A172 (cell line): ENCODE measurements at places on chromosomes 7 and 10. TPM values are rescaled to one million over a fixed set of nuclear protein-coding genes. Genes with fewer than 3 reads are reported as not detected.
A peak's percentile ranks its signal among the peaks of the same experiment; 100 is the strongest.

GRCh38 chr10:32954545-32955298 lies 3.3 kb downstream of the ITGB1 start:
- DNase-seq: no peak

DNA sequence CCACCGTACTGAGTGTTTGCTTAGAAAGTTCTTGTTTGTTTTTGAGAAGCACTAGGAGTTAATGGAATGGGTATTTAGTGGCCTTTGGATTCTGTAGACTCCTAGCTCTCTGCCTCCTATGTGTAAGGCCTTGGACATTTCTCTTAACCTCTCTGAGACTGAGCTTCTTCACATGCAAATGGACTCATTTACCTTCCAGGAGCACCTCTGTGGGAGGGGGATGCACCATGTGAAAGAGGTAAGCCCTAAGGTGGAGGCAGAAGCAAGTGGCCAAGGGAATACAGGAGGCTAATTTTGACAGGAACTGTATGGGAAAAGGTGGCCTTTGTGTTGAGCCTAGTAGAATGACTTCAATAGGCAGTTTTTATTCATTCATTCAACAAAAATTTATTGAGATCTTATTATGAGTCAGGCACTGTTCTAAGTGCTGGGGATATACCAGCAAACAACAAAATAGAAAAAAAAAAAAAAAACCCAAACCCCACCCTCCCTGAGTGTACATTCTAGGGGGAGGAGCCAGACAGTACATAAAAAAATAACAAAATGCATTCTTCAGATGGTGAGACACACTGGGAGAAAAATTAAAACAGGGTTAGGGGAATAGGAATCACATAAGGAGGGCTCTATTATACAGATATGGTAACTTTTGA lies 9.2 kb upstream of the EPHA1 start:
- DNase-seq: no peak

DNA sequence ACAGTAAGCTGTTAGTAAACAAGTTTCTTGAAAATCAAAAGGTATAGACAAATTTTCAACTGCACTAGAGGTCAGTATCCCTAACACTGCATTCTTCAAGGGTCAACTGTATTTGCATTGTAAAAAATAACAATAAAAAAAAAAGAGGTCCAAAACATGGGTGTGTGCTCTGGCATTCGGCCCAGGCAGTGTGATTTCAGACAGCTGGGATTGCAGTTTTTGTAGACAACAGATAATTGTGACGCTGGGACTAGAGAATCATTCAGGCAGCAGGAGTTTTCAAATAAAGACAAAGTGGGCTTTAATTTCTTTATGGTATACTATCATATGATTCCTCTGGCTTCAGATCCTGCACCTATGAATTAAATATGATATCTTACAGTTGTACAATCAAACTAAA lies 543.2 kb upstream of the SEMA3D start:
- DNase-seq: no peak

The AGBL3 gene
- total RNA-seq: 0.07 and 1.9 TPM in 2 replicates

The LRRTM3 gene
- total RNA-seq: not detected in 2 replicates

DNA sequence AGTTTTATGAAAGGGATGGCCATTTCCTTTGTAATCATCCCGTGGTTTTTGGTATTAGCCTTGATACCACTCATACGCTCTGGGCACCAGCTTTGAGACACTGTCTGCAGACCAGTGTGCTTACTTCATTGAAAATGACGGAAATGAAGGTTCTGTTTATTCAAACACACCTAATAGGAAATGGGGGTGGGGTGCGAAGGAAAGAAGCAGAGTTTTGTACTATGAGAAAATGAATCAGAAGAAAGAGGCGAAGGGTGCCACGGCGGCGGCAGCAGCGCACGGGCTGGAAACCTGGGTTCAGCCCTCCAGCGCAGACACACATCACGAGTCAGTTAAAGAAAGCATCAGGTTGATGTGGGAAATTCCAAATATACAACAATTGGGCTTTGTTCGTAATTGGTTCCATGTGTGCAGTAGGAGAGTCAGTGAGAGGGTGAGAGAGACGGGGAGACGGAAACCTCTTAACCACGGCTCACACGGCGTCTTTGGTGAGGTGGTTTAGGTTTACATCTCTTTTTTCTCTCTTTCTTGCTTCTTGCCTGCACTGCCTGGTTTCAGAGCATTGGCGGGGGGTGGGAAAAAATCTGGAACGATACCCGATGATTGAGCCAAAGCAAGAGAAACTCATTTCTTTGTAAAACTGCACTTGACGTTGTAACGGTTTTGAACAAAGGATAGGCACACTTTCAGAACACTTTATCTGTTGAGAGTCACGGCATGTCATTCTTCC lies 321.2 kb downstream of the FRMD4A start:
- DNase-seq: peak; percentile 77

- DNase-seq: peak; percentile 66
Observed at GRCh38 chr7:88546808-88547207, 212.7 kb upstream of the ZNF804B start.

GRCh38 chr7:134905375-134905774 lies 80.9 kb upstream of the AGBL3 start:
- DNase-seq: no peak

GRCh38 chr10:50550291-50550839 lies 73.4 kb downstream of the SGMS1 start:
- DNase-seq: no peak

The GIMAP5 gene
- not detected in 2 replicates for total RNA-seq

DNA sequence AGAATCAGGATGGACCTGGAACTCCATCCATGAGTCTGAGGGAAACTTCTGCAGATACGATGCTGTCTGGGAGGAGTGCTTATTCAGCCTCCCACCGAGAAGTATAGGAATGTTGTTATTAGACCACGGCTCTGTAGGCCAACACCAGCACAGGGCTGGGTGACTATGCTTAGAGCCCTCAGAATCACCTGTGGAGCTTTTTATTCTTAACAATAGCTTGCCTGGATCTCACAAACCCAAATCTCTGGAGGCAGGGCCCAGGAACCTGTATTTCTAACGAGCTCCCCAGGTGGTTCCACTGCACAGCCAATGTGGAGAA lies 55.6 kb upstream of the ARID5B start:
- no peak for DNase-seq
